ENCODE measurements at places on chromosomes 13 and 19.

GRCh38 chr19:18074192-18074591 is 12.5 kb downstream of the IL12RB1 start:
- DNase-seq: no peak

DNA sequence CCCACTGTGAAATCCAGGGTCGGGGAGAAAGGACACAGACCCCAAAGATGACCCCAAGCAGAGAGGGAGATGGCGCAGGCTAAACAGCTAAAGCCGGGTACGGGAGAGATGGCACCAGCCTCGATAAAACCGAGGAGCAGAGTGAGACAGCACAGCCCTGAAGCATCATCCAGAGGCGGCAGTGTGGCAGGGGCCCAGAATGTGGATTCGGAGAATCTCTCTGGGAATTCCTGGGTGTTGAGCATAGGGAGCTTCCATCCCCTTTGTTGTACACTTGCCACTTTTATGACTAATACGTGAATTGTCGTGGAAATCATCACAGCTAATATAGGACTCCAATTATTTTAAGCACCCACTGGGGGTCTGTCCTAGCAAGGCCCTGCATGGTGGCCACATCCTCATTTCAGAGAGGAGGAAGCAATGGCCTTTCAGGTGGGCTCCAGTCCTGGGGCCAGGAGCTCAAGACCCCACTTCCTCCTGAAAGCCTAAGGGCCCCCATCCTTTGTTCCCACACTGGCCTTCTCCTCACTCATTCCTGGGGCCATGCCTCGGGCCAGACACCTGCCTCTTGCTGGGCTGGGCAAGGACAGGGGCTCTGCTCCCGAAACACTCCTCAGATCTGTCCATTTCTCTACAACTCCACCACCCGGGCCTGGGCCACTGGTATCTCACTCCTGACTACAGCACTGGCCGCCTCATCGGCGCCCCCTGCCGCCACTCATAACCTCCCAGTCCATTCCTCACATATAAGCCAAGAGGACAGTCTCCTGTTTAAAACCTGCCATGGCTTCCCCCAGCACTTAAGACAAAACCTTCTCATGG is 29.3 kb upstream of the ATP1A3 start:
- peak; percentile 14 for DNase-seq

GRCh38 chr13:37091835-37092234 is 13.6 kb downstream of the CSNK1A1L start:
- no peak for DNase-seq

DNA sequence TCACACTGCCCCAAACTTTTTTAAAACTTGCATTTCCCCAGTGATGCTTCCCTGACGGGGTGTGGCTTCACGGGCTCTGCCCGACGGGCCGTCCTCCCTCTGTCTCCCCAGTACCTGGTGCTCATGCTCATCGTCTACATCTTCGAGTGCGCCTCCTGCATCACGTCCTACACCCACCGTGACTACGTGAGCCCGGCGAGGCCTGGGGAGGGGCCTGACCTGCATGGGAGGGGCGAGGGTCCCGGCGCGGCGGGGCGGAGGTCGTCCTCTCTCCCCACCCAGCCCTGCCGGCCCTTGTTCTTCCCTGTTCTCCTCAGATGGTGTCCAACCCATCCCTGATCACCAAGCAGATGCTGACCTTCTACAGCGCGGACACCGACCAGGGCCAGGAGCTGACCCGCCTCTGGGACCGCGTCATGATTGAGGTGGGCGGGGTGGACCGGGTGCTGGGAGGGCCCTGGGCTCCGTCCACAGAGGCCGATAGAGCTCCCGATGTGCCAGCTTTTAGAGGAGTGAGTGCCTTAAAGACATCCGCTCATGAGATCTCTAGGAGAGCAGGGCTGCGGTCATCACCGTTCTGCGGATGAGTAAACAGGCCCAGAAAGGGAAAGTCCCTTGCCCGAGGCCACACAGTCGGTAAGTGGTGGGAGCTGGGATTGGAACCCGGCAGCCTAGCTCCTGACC is 6.9 kb downstream of the UPK1A start:
- DNase-seq: no peak

GRCh38 chr13:114071410-114071809 is 61.0 kb downstream of the RASA3 start:
- no peak for DNase-seq

- no peak for DNase-seq
Measured at GRCh38 chr19:7861619-7862412, 12.4 kb downstream of the PRR36 start.

- no peak for DNase-seq
Measured at GRCh38 chr13:50484472-50485113, 358.9 kb downstream of the DLEU7 start.

DNA sequence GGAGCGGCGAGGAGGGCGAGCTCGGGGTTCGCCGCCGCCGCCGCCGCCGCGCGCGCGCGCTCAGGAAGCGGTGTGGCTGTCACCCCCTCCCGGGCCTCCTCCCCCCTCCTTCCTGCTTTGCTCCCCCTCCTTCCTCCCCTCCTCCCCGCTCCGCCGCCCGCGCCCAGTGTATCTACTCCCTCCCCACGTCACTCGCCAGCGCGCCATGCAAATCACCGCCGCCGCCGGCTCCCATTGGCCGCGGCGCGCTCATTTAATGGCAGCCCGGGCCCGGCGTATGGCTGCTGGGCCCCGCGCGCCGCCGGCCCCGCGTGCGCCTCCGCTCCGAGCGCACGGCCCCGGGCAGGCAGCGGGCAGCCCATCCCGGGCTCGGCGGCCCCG is 335 bp upstream of the SOX1 start:
- peak; percentile 1 for DNase-seq

DNA sequence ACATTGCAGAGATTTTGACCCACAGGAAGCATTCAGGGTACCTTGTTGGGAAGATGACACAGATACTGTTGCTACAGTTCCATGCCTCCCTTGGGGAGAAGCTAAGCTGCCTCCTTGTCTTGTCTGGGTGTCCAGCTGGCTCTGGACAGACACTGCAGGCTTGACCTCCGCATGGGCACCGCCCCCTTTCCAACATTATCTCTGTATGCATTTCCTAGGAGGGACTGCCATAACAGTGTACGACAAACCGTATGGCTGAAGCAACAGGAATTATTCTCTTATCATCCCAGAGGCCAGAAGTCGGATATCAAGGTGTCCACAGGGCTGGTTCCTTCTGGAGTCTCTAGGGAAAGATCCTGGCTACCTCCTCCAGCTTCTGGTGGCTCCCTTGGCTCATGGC is 67.0 kb upstream of the USE1 start:
- DNase-seq: no peak

- DNase-seq: no peak
Measured at GRCh38 chr13:51549593-51549992, 34.7 kb upstream of the WDFY2 start.

DNA sequence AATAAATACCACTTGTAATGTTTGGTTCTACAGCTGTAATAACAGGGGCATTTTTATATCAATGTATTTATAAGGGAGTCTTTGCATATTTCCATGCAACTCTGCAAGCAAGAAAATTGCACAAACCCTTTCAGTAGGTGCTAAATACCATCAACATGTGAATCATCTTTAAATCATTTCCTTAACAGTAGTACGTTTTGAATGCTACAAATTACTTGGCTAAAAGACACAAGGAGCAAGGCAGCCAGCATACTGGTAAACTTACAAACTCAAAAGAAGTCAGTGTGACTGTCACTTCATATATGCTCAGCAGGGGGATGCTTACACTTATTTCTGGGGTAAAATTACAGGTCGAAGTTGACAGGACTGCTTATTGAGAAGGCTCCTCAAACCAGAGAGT is 402.4 kb downstream of the EFNB2 start:
- DNase-seq: no peak

DNA sequence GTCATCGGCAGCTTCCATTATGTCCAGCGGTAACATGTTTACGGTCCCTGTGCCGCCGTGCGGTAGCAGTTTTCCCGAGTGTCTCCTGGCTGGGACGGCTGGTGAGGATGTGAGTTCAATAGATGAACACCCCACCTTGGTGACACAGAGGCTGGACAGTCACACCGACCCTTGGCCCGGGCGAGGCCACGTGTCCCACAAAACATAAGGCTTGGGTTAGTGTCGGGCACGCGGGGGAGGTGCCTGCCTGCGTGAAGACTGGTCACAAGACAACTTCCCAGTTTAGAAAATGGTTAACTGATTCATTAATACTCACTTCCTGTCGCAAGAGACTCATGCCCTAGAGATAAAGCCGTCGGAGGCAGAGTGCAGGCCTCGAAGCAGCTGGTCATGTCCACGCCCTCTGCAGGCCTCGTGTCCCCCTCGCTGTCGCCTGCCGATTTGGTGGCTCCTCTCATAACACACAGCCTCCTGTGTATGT is 17.2 kb downstream of the RASA3 start:
- DNase-seq: no peak

DNA sequence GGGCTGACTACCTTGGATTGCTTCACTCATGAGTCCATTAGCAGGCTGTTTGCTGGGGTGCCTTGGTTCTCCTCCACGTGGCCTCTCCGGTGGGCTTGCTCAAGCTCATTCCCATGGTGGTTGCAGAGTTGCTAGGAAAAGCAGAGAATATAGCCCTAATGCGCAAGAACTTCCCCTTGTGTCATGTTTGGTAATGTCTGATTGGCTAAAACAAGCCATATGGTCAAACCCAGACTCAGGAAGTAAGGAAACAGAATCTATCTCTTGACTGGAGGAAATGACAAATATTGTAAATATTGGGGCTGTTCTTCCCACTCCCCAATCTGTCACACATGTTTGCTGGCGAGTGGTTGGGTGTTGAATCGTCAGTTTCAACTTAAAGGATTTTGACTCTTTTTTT is 12.1 kb downstream of the NFILZ start:
- DNase-seq: no peak

GRCh38 chr13:96935901-96936300 is 58.4 kb downstream of the OXGR1 start:
- DNase-seq: no peak

- no peak for DNase-seq
Measured at GRCh38 chr19:6070720-6071485, 39.4 kb downstream of the RFX2 start.

- DNase-seq: no peak
Measured at GRCh38 chr19:49217382-49217781, 59.8 kb downstream of the TRPM4 start.

DNA sequence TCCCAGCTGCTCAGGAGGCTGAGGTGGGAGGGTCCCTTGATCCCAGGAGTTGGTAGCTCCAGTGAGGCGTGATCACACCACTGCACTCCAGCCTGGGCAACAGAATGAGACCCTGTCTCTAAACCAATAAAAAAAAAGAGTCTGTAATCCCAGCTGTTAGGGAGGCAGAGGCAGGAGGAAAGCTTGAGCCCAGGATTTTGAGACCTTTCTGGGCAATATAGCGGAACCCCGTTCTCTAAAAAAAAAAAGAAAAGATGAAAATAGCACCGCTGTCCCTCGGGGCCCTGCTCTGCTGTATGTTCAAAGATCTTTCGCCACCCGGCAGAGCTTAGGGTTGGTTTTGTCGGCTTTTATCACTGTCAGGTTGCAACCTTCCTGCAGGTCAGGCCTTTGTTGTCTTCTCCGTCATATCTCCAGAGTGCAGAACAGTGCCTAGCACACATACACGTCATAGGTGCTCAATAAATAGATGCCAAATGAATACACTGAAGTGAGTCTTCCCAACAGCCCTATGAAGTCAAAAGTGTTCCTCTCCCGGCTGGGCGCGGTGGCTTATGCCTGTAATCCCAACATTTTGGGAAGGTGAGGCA is 13.4 kb upstream of the BCAM start:
- no peak for DNase-seq

DNA sequence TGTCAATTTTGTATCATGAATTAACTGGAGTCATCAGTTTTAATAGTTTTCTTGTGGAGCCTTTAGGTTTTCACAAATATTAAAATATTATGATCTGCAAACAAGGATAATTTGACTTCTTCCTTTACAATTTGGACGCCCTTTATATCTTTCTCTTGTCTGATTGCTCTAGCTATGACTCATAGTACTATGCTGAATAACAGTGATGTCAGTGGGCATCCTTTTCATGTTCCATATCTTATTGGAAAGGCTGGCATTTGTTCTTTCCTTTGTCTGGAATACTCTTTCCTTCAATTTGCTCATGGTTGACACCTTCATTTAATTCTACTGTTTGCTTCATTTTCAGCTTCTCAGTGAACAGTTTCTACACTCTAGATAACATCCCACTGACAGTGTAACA is 1129.3 kb downstream of the SLITRK5 start:
- DNase-seq: no peak

DNA sequence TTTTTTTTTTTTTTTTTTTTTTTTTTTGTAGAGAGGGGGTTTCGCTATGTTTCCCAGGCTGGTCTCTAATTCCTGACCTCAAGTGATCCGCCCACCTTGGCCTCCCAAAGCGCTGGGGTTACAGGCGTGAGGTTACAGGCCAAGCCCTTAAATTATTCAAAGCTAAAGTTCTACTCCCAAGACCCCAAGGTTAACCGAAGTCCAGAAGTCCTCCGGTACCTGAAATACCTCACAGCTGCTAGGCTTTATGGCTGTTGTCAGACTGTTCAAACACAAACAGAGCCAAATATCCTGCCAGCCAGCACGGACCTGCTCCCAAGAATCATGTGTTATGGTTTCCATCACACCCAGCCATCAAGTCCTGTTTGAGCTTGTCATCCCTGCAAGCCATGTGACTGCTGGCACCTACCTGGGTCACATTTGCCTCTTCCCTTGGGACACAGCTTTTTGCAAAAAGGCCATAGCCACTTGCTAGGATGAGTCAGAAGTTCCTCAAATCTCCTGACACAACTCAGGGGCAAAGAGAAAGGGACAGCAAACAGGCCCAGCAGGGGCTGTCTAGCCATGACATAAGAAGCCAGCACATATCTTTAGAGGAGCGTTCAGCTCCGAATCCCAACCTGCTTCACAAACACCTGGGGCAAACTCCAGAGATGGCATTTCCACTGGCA is 129.9 kb downstream of the FOXO1 start:
- no peak for DNase-seq

- DNase-seq: no peak
Measured at GRCh38 chr19:14300303-14300702, 80.9 kb upstream of the ADGRE5 start.

GRCh38 chr13:72586518-72586917 is 140.9 kb downstream of the MZT1 start:
- DNase-seq: no peak
